ENCODE measurements at places on chromosomes 11 and 22.

- DNase-seq, result no peak
Measured at GRCh38 chr11:85800595-85801342, 10.2 kb downstream of the SYTL2 start.

- no peak for DNase-seq
Measured at GRCh38 chr22:43990044-43990443, 34.1 kb upstream of the PARVB start.

DNA sequence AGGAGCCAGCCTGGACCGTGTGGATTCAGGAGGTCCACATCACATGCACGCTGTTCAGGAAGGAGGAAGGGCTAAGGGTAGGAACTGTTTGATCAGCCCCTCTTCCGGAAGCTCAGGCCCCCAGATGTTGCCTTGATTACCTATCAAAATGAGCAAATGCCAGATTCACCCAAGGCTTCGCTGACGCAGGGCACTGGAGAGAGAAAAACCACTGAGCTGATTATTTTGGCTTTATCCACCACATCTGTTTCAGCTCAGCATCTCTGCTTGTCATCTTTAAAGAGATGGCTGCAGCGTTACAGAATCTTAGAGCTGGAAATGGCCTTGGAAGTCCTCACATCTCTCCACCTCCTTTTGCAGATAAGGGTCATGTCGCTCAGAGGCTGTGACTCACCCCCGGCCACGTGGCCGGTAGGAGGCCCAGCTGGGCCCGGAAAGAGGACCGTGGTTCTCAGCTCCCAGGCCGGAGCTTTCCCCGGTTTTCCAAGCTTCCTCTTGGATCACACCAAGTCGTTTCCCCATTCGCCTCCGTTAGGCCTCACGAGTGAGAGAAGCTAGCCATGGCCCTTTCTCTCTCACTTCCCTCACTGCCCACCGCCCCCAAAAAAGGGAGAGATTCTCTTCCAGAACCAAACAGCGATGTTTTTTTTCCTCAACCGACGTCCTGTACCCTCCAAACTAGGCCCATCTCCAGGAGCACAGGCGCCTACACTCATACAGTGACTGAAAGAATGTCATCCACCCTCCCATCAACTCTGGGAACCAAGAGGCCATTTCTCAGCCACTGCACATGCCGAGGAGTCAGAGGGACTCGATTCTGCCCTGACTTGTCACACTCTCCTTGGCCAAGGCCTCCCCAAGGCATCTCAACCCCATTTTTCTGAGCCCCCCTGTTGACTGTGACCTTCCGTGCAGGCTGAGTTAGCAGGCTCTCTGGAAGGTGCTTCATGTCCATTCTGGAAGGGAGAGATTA is 37.6 kb downstream of the LIF start:
- DNase-seq, result peak; percentile 74

GRCh38 chr22:41247703-41248102 is 7.0 kb upstream of the CHADL start:
- no peak for DNase-seq
